ENCODE measurements at places on chromosomes 13 and 19. TPM values are rescaled to one million over a fixed set of nuclear protein-coding genes. Genes with fewer than 3 reads are reported as not detected.

TNNT1 gene
- 127 TPM for total RNA-seq

ZIK1 gene
- 28.1 TPM for total RNA-seq

CATSPERD gene
- not detected for total RNA-seq

PLK5 gene
- 0.50 TPM for total RNA-seq

ZNF112 gene
- total RNA-seq, result 4.2 TPM

VSTM2B gene
- total RNA-seq, result 0.29 TPM

PLIN5 gene
- 2.7 TPM for total RNA-seq

ZNF626 gene
- total RNA-seq, result 17.5 TPM
